A549 treated with dexamethasone at 1 μM for 4 hours (cell line): ENCODE measurements at places on chromosomes 13 and 19. TPM values are rescaled to one million over a fixed set of nuclear protein-coding genes. Genes with fewer than 3 reads are reported as not detected.

The ZNF529 gene
- total RNA-seq = 2.1 to 3.2 TPM (median 2.5 TPM) in 5 replicates

The RFC3 gene
- 25.8 to 31.5 TPM (median 27.7 TPM) in 5 replicates for total RNA-seq

The CLEC4G gene
- not detected in 5 replicates for total RNA-seq

The SBSN gene
- 2.9 to 4.4 TPM (median 3.9 TPM) in 5 replicates for total RNA-seq

The HCN2 gene
- 22.0 to 39.5 TPM (median 33.9 TPM) in 5 replicates for total RNA-seq

The GFY gene
- total RNA-seq = 0.17 to 0.40 TPM (median 0.23 TPM) in 5 replicates

The FFAR2 gene
- 0.03 to 0.06 TPM (median 0.04 TPM) in 4 of 5 replicates, not detected in the other for total RNA-seq

The SBK2 gene
- total RNA-seq = 1.3 to 2.6 TPM (median 1.8 TPM) in 5 replicates

The SYNGR4 gene
- total RNA-seq = 2.3 to 3.7 TPM (median 2.8 TPM) in 5 replicates
